Left cardiac atrium (tissue), 4 donors: ENCODE measurements at places on chromosomes 2 and 18.

DNA sequence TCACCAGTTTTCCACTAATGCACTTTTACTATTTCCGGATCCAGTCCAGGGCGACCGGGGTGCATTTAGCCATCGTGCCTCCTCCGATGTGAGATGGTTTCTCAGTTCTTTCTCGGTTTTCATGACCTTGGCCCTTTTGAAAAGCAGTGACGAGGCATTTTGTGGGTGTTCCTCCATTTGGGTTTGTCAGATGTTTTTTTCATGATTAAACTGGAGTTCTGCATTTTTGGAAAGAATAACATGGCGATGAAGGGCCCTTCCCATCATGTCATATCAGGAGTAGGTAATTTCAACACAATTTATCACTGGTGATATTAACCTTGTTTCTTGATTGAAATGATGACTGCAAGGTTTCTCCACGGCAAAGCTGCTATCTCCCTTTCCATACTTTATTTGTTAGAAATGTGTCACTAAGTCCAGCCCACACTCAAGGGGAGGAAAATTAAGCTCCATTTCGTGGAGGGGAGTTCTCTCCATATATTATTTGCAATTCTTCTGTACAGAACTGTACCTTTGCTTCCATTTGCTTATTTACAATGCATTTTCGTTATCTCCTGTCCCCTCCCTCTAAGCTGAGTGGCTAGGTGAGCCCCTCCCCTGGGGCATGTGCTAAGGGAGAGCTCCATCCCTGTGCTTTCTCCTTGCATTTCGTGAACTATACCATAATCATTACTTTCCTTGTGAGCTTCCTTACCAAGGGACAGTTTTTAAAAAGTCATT lies 8.9 kb upstream of the KLF11 start:
- DNase-seq, result no peak

DNA sequence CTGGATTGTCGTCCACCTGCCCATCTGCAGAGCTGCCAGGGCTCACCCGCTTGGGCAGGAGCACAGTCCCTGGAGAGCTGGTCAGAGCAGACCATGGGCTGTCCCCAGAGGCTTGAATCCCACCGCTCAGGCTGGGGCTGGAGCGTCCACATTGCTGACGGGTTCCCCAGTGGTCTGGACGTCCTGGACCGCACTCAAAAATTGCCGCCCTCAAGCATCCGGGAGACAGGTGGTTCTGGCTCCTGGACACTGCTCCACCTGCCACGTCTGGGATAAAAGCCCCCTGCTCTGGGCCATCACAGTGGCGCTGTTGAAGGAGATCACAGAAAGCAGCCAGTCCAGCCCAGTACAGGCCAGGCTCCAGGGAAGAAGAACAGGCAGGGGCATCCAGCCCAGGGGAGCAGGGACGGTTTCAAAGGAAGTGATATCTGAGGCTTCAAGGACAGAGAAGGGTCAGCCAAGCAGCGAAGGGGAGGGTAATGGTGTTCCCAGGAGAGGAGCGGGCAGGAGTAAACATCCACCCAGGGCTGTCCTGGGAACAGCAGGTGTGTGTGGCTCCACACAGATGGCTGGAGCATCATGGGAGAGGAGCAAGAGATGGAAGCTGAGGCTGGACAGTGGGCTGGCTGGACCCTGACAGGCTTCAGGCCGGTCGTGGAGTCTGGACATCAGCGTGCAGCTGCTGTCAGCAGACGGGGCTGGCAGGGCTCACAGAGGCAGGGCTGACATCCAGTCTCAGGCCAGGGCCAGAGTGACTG lies 21.9 kb upstream of the ID2 start:
- no peak for DNase-seq

DNA sequence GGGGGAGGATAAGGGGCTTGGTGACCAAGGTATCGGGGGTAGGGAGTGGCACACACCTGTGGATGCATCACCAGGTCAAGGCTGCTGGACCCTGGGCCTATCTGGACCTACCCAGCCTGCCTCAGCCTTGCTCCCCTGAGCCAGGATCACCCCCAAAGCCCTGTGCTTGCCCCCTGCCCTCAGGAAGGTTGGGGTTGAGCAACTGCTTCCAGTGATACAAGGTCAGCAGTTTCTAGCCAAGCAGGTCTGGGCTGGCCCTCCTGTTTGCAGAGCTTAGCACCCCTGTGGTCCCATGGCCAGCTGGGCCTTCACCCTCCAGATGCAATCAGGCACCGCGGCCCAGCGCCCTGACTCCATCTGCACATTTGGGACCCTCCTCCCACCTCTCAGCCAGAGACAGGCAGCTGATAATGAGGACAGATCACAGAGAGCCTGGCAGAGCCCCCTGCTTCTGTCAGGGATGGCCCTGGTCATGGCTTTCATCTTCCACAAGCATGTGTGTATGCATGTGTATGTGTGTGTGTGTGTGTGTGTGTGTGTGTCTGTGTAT lies 154.6 kb downstream of the TFCP2L1 start:
- DNase-seq, result no peak

DNA sequence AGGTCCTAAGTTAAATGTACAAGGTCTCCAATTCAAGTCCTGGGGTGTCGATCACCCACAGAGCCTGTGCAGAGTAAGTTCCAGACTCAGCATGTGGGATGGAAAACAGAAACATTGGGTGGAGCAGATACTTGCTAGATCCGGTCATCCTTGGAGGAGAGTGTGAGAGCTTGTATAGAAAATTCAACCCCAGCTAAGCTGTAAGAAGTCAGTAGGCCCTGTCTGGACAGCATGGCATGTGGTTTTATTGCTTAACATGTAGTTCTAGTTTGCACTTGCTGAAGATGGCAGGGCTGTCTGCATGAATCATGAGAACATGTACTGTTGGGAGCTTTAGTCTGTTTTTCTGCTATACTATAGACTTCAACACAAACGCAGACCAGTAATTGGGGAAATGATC lies 189.6 kb upstream of the RMP24 start:
- no peak for DNase-seq

DNA sequence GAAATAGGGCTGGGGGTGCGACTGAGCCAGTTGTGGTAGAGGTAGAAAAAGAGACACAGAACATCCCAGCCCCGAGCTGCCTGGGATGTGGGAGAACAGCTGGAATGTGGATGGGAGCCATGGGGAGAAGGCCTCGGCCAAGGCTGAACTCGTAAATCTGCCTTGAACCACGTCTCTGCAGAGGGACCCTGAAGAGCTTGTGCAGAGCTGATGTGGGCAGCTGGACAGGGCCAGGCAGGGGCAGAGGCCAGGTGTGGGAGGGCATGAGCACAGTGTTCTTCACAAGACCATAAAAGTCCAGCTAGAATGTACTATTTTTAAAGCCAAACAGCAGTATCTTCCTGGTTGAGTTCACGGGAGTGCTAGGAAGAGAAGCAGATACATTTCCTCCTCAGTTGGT lies 5.7 kb downstream of the TCF23 start:
- DNase-seq, result no peak

GRCh38 chr2:239441261-239442078 lies 40.6 kb upstream of the HDAC4 start:
- DNase-seq, result no peak

DNA sequence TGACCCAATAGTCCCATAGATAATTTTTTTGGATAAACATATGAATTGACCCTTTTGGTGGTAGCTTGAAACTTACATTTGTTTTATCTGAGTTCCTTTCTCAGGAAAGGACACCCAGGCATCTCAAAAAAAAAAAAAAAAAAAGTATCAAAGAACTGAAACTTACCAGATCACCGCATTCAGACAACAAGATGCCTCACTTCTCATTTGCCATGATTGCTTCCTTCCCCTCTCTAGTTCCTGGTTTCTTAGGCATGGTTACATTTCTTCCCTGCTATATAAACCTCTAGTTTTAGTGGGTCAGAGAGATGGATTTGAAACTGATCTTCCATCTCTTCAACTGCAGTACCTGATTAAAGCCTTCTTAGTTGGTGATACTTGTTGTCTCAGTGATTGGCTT lies 240.1 kb downstream of the ACKR3 start:
- no peak for DNase-seq
